ENCODE measurements at places on chromosomes 7 and 10. TPM values are rescaled to one million over a fixed set of nuclear protein-coding genes. Genes with fewer than 3 reads are reported as not detected.

The GRID2IP gene
- total RNA-seq, result not detected

The MGMT gene
- total RNA-seq, result 8.5 TPM

The FGF8 gene
- total RNA-seq, result not detected

The NUTM2D gene
- 0.53 TPM for total RNA-seq

The CCDC136 gene
- 3.9 TPM for total RNA-seq

The LBX1 gene
- total RNA-seq, result not detected

The CLRN3 gene
- total RNA-seq, result not detected

The MYPN gene
- total RNA-seq, result under 0.01 TPM

The NEUROG3 gene
- total RNA-seq, result not detected

The AKR1C1 gene
- 7.2 TPM for total RNA-seq

The TMEM184A gene
- total RNA-seq, result not detected

The MNX1 gene
- total RNA-seq, result not detected

The CDK5 gene
- total RNA-seq, result 14.5 TPM

The PALS2 gene
- 29.7 TPM for total RNA-seq

The CPXM2 gene
- 13.5 TPM for total RNA-seq

The TBC1D12 gene
- 16.8 TPM for total RNA-seq

The AGK gene
- total RNA-seq, result 57.1 TPM

The EPO gene
- total RNA-seq, result not detected

The AMPH gene
- total RNA-seq, result not detected

The DIP2C gene
- total RNA-seq, result 5.7 TPM

The CDHR1 gene
- total RNA-seq, result 0.13 TPM

The FAM25C gene
- total RNA-seq, result not detected

The GPR15LG gene
- total RNA-seq, result not detected

The CFAP46 gene
- total RNA-seq, result 2.4 TPM

The UBTD1 gene
- total RNA-seq, result 38.1 TPM

The TMEM26 gene
- total RNA-seq, result 0.07 TPM

The GRM3 gene
- not detected for total RNA-seq

The LOXL4 gene
- 1.6 TPM for total RNA-seq

The MOGAT3 gene
- total RNA-seq, result not detected

The GIMAP8 gene
- total RNA-seq, result 75.3 TPM

The SCD gene
- 376 TPM for total RNA-seq

The FAM24B gene
- 14.1 TPM for total RNA-seq

The AHR gene
- 186 TPM for total RNA-seq

The TMEM270 gene
- not detected for total RNA-seq

The DLG5 gene
- total RNA-seq, result 13.4 TPM

The TMEM178B gene
- not detected for total RNA-seq

The CDNF gene
- total RNA-seq, result 0.65 TPM

The SAMD9L gene
- total RNA-seq, result 26.5 TPM

The LRRN3 gene
- total RNA-seq, result not detected

The FZD1 gene
- total RNA-seq, result 3.8 TPM

The CCDC172 gene
- not detected for total RNA-seq

The LLCFC1 gene
- not detected for total RNA-seq

The ACTL6B gene
- total RNA-seq, result not detected

The SPDYE5 gene
- under 0.01 TPM for total RNA-seq

The DGKB gene
- not detected for total RNA-seq

The CHN2 gene
- total RNA-seq, result not detected

The TDRD1 gene
- not detected for total RNA-seq

The HOXA2 gene
- total RNA-seq, result 2.2 TPM

The CCDC146 gene
- 1.1 TPM for total RNA-seq

The EGFR gene
- 5.1 TPM for total RNA-seq

The SFTPA2 gene
- total RNA-seq, result not detected

The FLNC gene
- total RNA-seq, result 93.9 TPM

The TAS2R4 gene
- 1.7 TPM for total RNA-seq

The TMEM213 gene
- total RNA-seq, result not detected

The NRG3 gene
- total RNA-seq, result 0.43 TPM

The EXOC6 gene
- 189 TPM for total RNA-seq

The TRIM73 gene
- total RNA-seq, result 0.66 TPM

The DGKI gene
- total RNA-seq, result 0.53 TPM

The TRUB1 gene
- total RNA-seq, result 43.5 TPM

Data from thoracic aorta endothelial cell (primary cell).